ENCODE measurements at places on chromosomes 7 and 10. TPM values are rescaled to one million over a fixed set of nuclear protein-coding genes. Genes with fewer than 3 reads are reported as not detected.
A peak's percentile ranks its signal among the peaks of the same experiment; 100 is the strongest.

GRCh38 chr10:52256832-52257691 lies 57.0 kb upstream of the DKK1 start:
- H3K27me3 ChIP-seq = no peaks in the 10 kb centered on the region
- no peak overlapping the region for H3K27ac ChIP-seq
- H3K36me3 ChIP-seq = no peaks in the 10 kb centered on the region
- no peak overlapping the region for H3K4me3 ChIP-seq
- H3K4me1 ChIP-seq = peaks cover 12% of the 10 kb centered on the region
- peak; percentile 4 for DNase-seq

Gene TMEM273
- total RNA-seq = 12.6 TPM

Gene WNT16
- not detected for total RNA-seq

Gene LRRD1
- total RNA-seq = not detected

- no peak for DNase-seq
- H3K27ac ChIP-seq = peak overlapping the region; percentile 21
- no peaks in the 10 kb centered on the region for H3K27me3 ChIP-seq
- H3K4me1 ChIP-seq = peaks cover 28% of the 10 kb centered on the region
- no peak overlapping the region for H3K4me3 ChIP-seq
Measured at GRCh38 chr7:51234609-51235308, 81.8 kb downstream of the COBL start.

DNA sequence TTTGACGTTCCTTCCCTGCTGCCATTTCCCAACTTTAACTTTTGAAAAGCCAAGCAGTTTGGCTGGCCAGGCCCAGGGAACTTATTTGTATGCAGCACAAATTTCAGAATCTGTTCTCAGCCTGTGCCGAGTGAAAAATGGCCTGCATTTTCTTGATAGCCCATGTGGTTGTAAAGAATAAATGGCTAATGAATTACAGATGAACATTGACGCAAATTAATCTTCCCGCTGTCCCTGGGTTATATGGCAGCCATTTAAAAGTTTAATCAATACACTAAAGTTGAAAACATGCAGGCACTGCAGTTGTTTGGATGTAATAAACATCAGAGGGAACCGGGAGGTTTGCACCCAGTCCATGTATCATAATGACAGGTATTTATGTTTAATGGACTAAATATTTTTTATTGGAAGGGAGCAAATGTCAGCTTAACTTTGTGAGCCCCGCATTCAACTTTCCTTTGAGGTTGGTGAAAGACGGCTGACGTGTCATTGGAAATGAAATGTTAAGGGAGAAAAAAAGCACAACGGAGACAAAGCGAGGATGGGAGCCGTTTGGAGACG lies 1092.4 kb downstream of the LRMDA start:
- no peak overlapping the region for H3K4me3 ChIP-seq
- no peaks in the 10 kb centered on the region for H3K27me3 ChIP-seq
- DNase-seq = no peak
- no peak overlapping the region for H3K27ac ChIP-seq
- H3K36me3 ChIP-seq = no peaks in the 10 kb centered on the region

- H3K4me1 ChIP-seq = no peaks in the 10 kb centered on the region
- H3K36me3 ChIP-seq = no peaks in the 10 kb centered on the region
- H3K27ac ChIP-seq = no peak overlapping the region
- no peak overlapping the region for H3K4me3 ChIP-seq
Measured at GRCh38 chr7:134388336-134389019, 70.4 kb downstream of the AKR1B1 start.

Gene VSTM2A
- total RNA-seq = 0.20 TPM

GRCh38 chr7:103521937-103522336 lies 75.9 kb upstream of the SLC26A5 start:
- H3K4me1 ChIP-seq = no peaks in the 10 kb centered on the region
- no peak overlapping the region for H3K4me3 ChIP-seq
- no peak overlapping the region for H3K27ac ChIP-seq
- H3K27me3 ChIP-seq = no peaks in the 10 kb centered on the region
- no peak for DNase-seq

Gene SLIT1
- total RNA-seq = 0.78 TPM

DNA sequence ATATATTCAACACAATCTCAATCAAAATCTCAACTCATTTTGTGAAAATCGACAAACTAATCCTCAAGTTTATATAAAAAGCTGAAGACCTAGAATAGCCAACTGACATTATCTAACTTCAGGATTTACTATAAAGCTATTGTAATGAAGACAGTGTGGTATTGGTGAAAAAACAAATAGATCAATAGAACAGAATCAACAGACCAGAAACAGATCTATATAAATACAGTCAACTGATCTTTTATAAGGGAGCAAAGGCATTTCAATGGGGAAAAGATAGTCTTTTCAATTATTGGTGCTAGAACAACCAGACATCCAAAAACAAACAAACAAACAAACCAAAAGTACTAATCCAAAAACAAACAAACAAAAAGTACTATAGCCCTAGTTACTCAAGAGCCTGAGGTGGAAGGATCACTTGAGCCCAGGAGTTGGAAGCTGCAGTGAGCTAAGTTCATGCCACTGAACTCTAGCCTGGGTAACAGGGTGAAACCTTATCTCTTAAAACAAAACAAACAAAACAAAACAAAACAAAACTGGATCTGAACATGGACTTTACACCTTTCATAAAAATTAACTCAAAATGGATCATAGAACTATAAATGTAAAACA lies 26.6 kb upstream of the AKR1D1 start:
- no peaks in the 10 kb centered on the region for H3K27me3 ChIP-seq
- no peaks in the 10 kb centered on the region for H3K4me1 ChIP-seq
- no peak for DNase-seq

Gene CLCN1
- total RNA-seq = not detected

Gene MKI67
- 0.45 TPM for total RNA-seq

All from thyroid gland (tissue), 4 donors.